Hematopoietic multipotent progenitor cell (in vitro differentiated cells): ENCODE measurements at places on chromosomes 13 and 19. TPM values are rescaled to one million over a fixed set of nuclear protein-coding genes. Genes with fewer than 3 reads are reported as not detected.
A peak's percentile ranks its signal among the peaks of the same experiment; 100 is the strongest.

DNA sequence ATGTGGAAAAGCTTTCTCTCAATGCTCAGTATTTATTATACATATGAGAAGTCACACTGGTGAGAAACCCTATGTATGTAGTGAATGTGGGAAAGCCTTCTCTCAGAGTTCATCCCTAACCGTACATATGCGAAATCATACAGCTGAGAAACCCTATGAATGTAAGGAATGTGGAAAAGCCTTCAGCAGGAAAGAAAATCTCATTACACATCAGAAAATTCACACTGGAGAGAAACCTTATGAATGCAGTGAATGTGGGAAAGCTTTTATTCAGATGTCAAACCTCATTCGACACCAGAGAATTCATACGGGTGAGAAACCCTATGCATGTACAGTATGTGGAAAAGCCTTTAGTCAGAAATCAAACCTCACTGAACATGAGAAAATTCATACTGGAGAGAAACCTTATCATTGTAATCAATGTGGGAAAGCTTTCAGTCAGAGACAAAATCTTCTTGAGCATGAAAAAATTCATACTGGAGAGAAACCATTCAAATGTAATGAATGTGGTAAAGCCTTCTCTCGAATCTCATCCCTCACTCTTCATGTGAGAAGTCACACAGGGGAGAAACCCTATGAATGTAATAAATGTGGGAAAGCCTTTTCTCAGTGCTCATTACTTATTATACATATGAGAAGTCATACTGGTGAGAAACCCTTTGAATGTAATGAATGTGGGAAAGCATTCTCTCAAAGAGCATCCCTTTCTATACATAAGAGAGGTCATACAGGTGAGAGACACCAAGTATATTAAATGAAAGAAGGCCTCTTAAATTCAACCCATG, 34.4 kb downstream of the ZNF568 start:
- DNase-seq = no peak

- no peak for DNase-seq
Observed at GRCh38 chr13:28041501-28041900, 53.0 kb upstream of the URAD start.

GRCh38 chr13:19680751-19681150, 47.3 kb downstream of the MPHOSPH8 start:
- DNase-seq = no peak

DNA sequence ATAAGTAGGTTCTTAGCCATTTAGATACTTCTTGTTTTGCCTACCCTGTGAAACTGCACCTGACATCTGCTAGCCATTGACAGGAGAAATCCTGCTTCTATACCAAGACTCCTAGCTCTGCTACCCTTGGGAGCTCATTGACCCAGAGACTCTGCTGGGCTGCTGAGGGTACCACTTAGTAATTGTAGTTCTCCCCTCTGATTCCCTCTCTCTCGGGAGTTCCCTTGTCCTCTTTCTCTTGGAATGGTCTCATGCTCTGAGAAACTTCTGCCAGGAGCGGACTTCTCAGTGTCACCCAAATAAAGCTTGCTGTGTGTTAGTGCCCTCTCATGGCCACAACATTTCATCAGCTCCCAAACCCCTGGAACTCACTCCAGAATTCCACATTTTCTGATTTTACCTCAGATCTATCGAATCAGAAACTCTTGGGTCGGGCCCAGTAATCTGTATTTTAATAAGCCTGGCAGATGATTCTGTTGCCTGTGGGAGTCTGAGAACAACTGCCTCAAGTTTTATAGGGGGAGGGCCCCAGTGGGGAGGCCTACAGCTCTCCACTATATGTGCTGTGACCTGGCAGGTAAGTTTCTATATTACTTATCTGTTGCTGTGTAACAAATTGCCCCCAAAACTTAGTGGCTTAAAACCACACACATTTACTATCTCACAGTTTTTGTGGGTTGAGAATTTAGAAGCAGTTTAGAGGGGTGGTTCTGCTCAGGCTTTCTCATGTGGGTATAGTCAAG, 221.1 kb downstream of the TDRD3 start:
- DNase-seq = no peak

DNA sequence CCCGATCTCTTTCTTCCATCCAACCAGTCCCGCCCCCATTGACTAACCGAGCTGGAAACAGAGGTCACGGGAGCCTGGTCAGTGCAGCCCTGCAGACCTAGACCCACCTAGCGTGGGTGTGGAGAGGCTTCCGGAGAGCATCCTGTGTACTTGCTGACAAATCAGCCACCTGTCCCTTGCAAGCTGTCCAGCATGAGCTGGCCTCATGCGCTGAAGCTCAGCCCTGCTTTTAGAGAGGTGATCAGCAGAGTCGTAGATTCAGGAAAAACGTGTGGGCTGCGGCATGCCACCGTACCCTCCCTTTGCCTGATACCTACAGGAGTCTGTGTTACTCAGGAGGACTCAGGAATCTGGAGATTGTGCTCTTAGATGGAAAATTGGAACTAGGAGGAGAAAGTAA, 80.3 kb upstream of the UQCRFS1 start:
- no peak for DNase-seq

GRCh38 chr19:34573226-34573864, 91.8 kb downstream of the WTIP start:
- DNase-seq = no peak

DNA sequence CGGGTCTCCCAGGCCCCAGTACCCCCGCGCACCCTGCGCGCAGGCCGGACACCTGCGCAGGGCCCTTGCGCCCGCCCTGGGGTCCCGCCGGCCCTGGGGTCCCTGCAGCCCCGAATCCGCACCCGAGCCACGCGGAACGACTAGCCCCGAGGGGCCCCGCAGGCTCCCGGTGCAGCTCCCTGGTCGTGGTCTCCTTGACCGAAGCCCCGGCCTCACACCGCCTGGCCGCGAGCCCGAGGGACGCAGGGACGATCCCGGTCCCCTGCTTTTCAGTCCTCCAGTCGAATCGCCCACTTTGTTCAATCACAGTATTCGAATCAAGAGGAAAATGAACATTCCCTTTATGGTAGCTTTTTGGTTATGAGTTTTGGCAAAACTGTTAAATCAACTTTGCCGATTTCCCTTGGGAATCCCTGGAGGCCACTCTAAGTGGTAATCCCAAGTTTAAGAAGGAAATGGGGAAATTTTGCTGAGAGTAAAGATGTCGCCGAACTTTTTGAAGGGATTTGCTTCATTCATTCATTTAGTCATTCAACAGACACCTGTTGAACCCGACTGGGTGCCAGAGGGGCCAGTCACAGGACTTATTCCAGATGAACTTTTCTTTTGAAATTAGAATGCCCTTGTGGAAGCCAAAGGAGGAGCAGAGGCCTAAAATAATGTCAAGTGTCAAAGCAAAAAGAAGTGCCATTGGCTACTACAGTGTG, 75.0 kb downstream of the ZIC5 start:
- DNase-seq = no peak

DNA sequence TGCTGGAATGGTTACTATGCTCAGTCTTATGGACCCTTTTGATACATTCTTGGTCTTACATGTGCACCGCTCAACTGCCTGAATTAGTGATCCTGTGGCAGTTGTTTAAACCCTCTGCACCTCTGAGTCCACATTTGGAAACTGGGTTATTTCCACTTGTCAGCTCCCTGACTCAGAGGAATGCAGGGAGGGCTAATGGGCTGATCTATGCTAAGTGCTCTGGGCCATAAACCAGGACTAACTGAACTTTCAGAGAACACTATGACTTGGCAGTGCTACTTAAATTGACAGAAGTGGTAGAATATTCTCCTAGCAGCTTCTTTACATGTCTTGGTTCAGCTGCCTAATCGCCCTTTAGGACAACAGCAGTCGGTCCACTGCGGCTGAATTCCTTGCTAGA, 26.8 kb upstream of the MED4 start:
- no peak for DNase-seq

GRCh38 chr19:28746478-28746877, 466.5 kb downstream of the UQCRFS1 start:
- DNase-seq = no peak

GRCh38 chr13:76860706-76861105, 25.5 kb downstream of the KCTD12 start:
- no peak for DNase-seq

DNA sequence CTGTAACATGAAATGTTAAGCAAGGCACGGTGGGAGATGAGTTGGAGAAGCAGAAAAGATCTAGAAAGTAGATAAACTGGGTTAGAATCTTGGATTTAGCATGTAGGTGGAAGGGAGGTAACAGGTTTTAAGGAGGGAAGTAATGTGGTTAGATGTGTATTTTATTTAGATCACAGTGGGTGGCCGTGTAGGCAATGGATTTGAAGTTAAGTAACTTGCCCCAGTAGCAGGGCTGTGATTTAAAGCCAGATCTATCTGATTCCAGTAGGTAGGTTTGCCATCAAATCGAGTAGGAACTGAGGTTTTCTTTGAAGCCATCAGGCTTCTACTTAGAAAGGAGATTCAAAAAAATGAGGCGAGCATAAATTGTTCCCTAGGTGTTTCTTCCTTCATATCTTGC, 50.6 kb upstream of the IL17D start:
- DNase-seq = no peak

DNA sequence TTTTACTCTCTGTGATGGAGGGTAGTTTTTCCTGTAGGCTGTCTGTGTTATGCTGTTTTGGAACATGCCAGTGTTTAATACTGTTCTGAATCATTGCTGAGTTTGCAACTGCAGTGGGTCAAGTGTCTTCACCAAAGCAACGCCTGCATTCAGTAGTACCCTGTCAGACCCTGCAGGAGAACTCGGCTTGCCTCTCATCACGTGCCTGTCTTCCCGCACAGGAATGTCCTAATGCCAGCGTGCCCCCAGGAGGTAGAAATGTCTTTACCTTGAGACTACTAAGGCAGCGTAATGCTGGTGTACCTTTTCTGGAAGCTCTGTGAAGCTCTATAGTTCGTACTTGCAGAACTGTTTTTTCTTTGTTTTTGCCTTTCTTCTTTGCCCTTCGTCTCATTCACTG, 42.3 kb downstream of the POLR1D start:
- DNase-seq = no peak

- no peak for DNase-seq
Observed at GRCh38 chr13:103839460-103839859, 773.2 kb upstream of the SLC10A2 start.

DNA sequence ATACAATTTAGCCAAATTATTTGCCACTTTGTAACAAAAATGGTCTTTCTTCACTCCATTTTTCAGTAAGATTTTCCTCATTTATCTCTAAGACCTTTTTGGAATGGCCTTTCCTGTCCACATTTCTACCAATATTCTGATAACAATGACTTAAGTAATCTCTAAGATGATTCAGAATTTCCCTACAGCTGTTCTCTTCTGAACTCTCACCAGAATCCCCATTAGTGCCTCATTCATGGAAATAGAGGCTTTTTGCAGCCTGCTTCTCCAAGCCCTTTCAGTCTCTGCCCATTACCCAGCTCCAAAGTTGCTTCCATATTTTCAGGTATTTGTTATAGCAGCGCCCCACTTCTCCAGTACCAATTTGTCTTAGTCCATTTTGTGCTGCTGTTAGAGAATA, 867.0 kb downstream of the GPC5 start:
- DNase-seq = no peak

DNA sequence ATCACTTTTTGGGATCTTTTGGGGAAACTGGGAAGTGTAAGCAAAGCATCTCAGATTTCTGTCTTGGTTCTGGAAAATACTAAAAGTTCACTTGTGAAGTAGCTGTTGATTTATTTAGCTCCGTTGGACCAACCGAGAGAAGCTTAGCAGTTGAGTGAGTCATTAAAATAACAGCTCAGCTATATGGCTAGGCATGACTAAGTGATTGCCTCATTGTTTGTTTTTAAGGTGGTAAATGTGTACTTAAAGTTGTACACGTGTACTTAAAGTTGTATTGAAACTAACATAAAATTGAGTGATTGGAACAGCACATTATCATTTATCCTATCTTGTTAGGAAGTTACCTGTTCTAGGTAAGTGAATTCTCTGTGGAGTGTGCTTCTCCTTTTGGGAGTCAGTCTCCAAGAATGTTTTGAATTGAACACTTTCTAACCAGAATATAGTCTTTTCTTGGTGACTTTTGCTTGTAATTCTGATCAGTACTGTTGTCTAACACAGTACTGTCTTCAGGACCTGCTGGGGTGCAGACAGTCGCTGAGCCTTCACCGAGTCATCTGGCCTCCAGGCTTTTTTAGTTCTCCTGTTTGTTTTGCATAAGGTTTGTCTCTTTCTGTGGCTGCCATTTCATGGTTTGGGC, 2.9 kb upstream of the DCUN1D2 start:
- DNase-seq = peak; percentile 63

DNA sequence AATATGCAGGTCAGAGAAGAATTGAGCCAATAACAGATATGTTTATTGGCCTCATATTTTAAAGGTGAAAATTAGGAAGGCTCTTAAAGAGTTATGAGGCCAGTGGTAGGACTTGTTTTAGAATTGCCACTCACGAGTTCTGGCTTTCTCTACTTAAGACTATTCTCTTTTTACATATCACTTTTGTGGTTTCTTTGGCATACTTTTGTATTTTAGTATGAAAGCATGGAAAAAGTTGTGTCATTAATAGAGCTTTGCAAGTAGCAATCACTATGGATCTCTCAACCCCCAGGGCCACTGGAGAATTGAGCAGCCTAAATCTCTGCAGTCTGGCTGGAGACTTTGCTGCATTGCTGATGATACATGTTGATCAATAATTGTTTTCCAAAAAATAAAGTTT, 64.6 kb upstream of the SOX21 start:
- no peak for DNase-seq

- no peak for DNase-seq
Observed at GRCh38 chr13:50644081-50644871, 199.2 kb downstream of the DLEU7 start.

DNA sequence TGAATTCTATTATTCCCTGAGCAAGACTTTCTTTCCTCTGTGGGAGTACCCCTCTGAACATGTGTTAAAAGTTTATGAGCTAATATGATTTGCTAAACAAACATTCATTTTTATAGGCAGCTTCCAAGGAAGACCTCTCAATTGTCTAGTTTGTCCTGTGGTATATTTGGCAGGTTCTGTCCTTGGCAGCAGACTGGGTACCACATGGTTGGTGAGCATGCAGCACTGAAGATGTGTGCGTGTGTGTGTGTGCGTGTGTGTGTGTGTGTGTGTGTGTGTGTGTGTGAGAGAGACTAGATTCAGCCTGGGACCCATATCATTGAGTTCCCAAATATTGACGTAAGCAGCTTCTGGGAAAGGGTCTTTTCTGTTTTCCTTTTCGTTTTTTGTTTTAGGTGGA, 24.0 kb downstream of the FGF9 start:
- DNase-seq = no peak

DNA sequence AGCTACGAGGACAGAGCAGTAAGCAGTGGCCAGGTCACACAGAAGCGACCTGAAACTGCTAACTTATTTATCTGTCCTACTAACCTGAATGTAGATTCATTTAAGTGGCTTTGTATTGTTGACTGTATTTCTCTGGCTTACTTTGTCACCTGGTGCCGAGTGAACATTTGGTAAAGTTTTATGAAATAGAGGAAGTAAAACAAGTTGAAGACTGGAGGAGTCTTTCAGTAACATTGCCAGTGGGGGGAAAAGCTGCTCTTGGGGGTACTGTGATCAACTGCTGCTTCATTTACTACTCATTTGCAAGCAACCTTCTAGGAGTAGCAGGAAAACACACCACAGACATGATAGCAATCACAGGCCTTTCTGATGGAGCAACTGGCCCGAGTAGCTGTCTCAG, 615.0 kb downstream of the FGF9 start:
- DNase-seq = no peak

GRCh38 chr13:78655906-78656305, 3.0 kb downstream of the OBI1 start:
- DNase-seq = no peak

Gene ELANE
- 11.0 TPM for total RNA-seq

Gene IFI30
- total RNA-seq = 25.0 TPM

Gene OLFM2
- total RNA-seq = under 0.01 TPM
